ENCODE measurements at places on chromosomes 2 and 18.

GRCh38 chr18:10057894-10058791, 144.3 kb downstream of the VAPA start:
- DNase-seq = no peak

DNA sequence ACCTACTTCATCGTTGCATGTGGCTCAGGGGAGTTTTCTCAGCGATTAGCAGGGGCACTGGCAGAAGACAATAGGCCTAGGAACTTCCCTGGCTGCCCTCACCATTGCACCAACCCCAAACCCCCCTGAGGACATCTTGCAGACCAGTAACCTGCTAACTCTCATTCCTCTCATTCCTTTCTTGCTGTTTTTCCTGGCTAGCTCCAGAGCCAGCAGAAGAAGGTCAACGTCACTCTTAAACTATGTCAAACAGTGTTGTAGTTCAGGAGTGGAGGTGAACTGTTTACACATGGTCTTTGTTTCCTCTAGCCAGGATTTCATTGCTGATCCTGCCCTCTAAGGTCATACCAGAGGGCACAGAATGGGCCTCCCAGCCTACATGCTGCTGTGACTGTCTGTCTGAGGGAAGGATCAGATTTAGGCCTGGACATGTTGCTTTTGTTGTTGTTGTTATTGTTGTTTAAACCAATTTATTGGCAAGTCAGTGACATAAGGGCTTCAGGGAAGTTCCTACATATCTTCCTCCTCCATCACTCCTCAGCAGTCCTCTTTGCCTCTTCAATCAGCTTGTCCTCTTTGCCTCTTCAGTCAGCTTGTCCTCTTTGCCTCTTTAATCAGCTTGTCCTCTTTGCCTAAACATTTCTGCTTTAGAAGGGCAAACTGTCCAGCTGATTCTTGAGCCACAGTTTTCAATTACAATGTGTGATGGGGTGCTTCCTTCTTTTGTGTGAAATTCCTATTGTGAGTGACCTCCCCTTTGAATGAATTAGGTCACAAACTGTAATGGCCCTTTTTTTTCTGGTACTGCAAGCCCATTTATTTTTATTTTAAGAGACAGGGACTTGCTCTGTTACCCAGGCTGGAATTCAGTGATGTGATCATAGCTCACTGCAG, 471.9 kb upstream of the TNP1 start:
- no peak for DNase-seq

DNA sequence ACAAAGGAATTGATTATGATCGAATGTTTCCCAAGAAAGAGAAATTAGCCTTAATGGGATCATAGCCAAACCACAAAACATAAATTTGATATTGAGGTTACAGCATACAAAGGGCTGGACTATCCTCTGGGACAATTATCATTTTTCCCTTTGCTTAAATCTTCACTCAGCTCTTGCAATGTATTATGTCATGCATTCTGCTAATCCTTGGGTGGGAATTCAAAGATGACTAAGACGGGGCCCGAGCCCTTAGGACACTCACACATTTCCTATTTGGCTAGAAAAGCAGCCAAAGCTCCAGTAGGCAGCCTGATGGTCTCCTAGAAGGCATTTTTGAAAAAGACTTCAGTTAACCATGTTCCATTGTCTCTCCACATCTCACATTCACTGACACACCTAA, 17.2 kb upstream of the NMI start:
- no peak for DNase-seq

DNA sequence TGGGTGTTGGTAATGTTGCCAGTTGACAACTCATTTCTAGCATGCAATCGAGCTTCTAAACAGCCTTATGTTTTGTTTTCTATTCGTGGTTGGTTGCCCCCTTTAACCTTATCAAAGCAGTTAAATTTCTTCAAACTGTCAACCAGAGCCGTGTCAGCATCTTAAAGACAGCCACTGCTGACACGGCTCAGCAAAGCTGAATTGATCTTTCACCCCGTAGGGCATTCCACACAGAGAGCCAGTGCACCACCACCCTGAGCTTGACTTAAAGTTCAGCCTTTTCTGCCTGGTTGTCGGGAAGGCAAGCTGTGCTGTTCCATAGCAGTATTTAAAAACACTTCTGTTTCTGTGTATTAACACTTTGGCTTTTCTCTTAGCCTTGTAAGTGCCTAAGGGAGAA, 355.0 kb upstream of the CHST9 start:
- DNase-seq = no peak

GRCh38 chr2:150063931-150064548, 423.4 kb downstream of the RND3 start:
- DNase-seq = no peak

- DNase-seq = no peak
Measured at GRCh38 chr2:195319112-195319460, 337.9 kb upstream of the SLC39A10 start.

GRCh38 chr18:22829781-22830180, 103.3 kb upstream of the RBBP8 start:
- DNase-seq = no peak

DNA sequence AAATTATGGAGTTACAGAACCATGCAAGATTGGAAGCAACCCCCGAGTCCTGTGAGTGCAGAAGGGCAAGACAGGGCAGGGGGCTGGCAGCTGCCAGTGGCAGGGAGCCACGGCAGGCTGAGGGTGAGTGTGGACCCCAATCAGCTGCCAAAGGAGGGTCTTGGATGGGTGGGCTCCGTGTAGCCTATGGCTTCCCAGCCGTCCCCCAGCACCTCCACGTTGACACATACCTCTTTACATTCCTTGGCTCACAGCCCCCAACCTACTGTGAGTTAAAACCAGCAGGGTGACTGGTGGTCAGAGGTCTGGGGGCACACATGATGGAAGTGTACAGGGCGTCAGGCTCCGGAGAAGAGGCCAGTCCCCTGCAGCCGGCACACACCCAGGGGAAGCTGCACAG, 60.9 kb upstream of the SALL3 start:
- no peak for DNase-seq

- DNase-seq = no peak
Measured at GRCh38 chr2:77721593-77721992, 199.4 kb upstream of the LRRTM4 start.

All from activated naive CD4-positive, alpha-beta T cell (primary cell).